ENCODE measurements at places on chromosomes 3 and 15. TPM values are rescaled to one million over a fixed set of nuclear protein-coding genes. Genes with fewer than 3 reads are reported as not detected.

SLC51A gene
- not detected for total RNA-seq

FBXL2 gene
- total RNA-seq: 7.8 TPM

CCNL1 gene
- total RNA-seq: 101 TPM

ACTC1 gene
- total RNA-seq: not detected

MRPL46 gene
- total RNA-seq: 44.2 TPM

PARL gene
- 73.7 TPM for total RNA-seq

KAT2B gene
- total RNA-seq: 4.6 TPM

CDHR4 gene
- total RNA-seq: 0.48 TPM

CAPN3 gene
- total RNA-seq: 0.54 TPM

FILIP1L gene
- 3.4 TPM for total RNA-seq

C3orf38 gene
- 33.6 TPM for total RNA-seq

UBE3A gene
- total RNA-seq: 101 TPM

TMEM212 gene
- total RNA-seq: not detected
